ENCODE measurements at places on chromosomes 2 and 18. TPM values are rescaled to one million over a fixed set of nuclear protein-coding genes. Genes with fewer than 3 reads are reported as not detected.

CPLX4 gene
- not detected for total RNA-seq

INHBB gene
- total RNA-seq = not detected

SMIM21 gene
- not detected for total RNA-seq

RAD51AP2 gene
- total RNA-seq = not detected

C2orf66 gene
- 0.28 TPM for total RNA-seq

DIPK1C gene
- total RNA-seq = not detected

SOCS6 gene
- total RNA-seq = 43.4 TPM

UGT1A5 gene
- not detected for total RNA-seq

IL36B gene
- not detected for total RNA-seq

DNAH7 gene
- total RNA-seq = 0.30 TPM

VIL1 gene
- total RNA-seq = not detected

ZNF516 gene
- total RNA-seq = 39.4 TPM

MCEE gene
- total RNA-seq = 22.7 TPM

EFR3B gene
- 1.4 TPM for total RNA-seq

MYO1B gene
- 87.3 TPM for total RNA-seq

SPP2 gene
- total RNA-seq = not detected

ICOS gene
- not detected for total RNA-seq

IL1R1 gene
- total RNA-seq = 25.5 TPM

IL36G gene
- not detected for total RNA-seq

BOLL gene
- total RNA-seq = not detected

SESTD1 gene
- total RNA-seq = 14.6 TPM

C2orf78 gene
- total RNA-seq = not detected

CGREF1 gene
- 10.4 TPM for total RNA-seq

SFTPB gene
- not detected for total RNA-seq

NAT8 gene
- total RNA-seq = not detected

CROCC2 gene
- total RNA-seq = not detected

FHL2 gene
- total RNA-seq = 193 TPM

PROKR1 gene
- not detected for total RNA-seq

ITGA4 gene
- total RNA-seq = 151 TPM

CCDC102B gene
- total RNA-seq = 2.4 TPM

TOGARAM2 gene
- 0.09 TPM for total RNA-seq

DLX2 gene
- 0.09 TPM for total RNA-seq

ACOXL gene
- total RNA-seq = not detected

REG1B gene
- total RNA-seq = not detected

NOSTRIN gene
- total RNA-seq = not detected

MEMO1 gene
- 47.2 TPM for total RNA-seq

All from smooth muscle cell of the umbilical artery (primary cell).